ENCODE measurements at places on chromosomes 2 and 18.

DNA sequence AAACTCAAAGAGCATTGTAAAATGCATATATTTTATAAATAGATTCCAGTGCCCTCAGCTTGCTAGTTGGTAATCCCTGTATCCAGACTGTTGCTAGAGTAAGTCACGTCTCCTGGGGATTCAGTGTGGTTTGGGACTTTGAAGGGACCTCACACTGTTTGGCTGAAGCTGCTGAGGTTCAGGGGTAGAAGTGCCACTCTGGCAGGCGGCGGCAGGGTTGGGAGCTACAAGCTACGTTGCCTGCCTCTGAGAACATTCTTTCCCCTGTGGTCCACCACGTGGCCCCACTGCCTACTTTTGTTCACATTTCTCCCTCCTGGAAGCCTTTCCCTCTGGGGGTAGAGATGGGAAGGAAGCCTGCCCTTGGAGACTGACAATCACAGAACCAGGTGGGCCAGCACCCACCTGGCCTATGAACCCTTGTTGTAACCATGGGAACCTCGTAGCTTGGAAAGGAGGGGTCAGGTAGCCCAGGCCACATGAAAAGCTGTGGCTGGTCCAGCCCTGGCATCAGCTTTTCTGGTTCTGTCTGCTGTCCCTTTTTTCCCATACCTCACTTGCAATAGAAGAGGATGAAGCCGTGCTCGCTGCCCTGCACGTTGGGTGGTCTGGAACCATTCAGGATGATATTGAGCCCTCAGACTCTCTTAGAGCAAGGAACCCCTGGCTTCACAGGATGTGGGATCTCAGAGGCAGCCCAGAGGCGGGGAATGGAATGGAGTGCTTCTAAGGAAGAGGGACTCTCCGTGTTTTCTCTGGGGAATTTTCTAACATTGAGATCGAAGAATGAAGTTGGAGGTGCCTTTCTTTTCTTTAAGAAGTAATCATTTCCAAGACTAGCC is 2.9 kb downstream of the RNF144A start:
- no peak for DNase-seq

DNA sequence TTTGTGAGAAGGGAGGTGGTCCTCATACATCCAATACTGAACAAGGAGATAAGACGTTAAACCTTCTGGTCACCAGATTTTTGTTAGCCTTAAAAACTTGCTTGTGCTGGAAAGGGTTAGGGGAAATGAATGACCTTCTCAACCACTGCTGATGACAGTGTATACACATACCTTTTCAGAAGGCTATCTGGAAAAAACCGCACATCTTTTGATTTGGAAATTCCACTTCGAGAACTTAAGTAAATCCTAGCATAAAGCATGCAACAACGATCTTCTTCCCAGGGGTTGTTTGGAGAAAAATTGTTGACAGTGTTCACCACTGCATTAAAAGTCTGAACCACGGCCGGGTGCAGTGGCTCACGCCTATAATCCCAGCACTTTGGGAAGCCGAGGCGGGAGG is 7.6 kb downstream of the YWHAQ start:
- DNase-seq: no peak

GRCh38 chr2:54052825-54053718 is 62.3 kb upstream of the ACYP2 start:
- DNase-seq: peak; percentile 28

GRCh38 chr2:119735565-119735964 is 24.2 kb upstream of the PTPN4 start:
- no peak for DNase-seq

DNA sequence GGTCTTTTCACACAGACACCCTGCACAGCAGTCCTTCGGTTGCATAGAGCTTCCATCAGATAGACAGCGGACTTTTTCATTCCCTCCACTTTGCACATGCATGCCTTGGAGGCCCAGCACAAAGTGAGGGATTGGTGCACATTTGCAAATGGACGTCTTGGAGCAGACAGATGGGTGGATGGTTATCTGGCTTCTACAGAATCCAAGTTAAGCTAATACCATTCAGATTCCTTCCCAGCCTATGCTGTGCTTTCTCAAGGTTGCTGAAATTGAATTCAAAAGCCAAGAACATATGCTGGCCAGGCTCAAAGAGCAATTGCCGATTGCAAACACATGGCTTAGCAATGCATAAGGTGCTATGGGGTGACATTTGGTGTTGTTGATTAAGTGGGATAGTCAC is 186.4 kb downstream of the VAPA start:
- no peak for DNase-seq

DNA sequence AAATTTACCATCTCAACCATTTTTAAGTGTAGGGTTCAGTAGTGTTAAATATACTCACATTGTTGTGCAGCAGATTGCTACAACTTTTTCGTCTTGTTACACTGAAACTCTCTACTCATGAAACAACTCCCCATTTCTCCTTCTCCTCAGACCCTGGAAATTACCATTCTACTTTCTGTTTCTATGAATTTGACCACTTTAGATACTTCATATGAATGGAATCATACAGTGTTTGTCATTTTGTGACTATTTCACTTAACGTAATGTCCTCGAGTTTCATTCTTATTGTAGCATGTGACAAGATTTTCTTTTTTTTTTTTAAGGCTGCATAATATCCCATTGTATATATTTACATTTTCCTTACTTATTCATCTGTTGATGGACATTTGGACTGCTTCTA is 203.8 kb downstream of the PLCL1 start:
- DNase-seq: no peak

DNA sequence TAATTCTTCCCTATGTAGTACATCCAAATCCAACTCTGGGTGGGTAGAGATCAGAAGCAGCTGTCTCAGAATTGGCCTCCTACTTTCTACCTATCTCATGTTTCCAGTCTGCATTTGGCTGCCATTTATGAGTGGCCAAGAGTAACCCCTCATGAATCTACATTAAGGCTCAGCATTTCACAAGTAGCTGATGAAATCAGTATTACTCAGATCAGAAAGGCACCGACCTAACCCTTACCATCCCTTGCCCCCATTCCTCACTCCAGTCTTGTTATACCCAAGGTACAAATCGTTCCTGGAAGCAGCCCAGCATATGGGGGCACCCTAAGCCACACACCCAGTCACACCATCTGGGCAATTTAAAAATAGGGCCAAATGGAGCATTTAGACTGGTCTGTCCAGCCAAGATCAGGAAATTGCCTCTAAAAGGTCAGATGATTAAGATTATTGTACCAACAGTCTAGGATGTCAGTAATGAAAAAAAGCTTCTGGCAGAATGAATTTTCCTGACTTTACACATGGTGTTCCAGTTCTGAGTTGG is 37.1 kb downstream of the CD28 start:
- DNase-seq: no peak

DNA sequence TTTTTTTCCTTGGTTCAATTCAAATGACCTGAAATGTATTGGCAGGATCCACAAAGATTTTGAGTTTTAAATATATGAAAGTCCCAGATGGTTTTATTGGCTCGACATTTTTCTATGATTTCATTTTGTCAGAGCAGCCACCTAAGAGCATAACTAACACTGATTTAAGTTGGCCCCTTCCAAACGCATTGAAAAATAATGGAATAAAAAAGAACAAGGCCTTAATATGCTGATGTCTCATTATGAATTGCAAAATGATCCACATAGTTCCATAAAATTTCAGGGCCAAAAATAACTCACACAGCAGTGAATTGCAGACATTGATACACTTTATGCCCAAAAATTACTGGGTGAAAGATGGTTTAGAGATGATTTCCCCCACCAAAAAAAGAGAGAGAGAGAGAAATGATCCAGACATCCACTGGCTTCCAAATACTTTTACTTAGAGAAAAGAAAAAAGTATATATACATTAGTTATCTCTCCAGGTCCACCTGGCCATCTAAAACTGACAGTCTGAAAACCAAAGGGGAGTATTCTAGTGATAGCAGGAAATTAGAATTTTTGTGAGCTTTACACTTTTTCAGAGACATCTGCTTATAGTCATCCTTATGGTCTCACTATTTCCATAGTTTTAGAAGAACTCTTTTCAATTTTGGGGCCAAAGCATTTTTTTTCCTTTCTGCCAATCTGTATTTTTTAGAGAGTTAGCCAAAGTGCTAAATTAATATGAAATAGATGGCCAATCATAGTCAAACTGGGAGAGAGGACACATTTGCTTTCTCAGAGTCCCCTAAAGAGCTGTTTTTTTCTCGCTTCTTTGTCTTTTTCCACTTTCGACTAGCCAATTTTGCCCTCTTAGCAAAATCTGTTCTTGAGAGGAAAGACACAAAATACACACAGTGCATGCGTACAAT is 213.5 kb upstream of the RND3 start:
- DNase-seq: no peak

- no peak for DNase-seq
Measured at GRCh38 chr18:21865043-21865442, 124.5 kb downstream of the MIB1 start.

GRCh38 chr18:6724331-6724730 is 5.2 kb upstream of the ARHGAP28 start:
- DNase-seq: no peak

GRCh38 chr2:127065940-127066318 is 41.0 kb downstream of the BIN1 start:
- DNase-seq: no peak

DNA sequence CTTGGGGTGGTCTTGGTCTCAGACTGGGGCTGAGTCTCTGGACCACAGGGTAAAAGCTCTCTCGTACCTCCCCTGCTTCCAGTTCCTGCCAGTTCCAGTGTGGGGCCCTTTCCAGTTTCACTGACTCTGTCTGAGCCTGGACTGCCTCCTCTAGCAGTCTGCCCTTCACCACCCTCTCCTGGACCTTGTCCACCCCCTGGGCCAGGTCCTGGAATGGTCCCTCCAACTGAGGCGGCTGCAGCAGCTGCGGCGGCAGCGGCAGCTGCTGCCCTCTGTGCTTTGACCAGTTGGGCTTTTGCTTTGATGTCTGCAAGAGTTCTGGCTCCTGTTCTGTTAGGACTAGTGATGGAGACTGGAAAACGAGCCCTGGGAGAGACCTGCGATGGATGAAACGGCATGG is 70.7 kb upstream of the DTNB start:
- DNase-seq: no peak

DNA sequence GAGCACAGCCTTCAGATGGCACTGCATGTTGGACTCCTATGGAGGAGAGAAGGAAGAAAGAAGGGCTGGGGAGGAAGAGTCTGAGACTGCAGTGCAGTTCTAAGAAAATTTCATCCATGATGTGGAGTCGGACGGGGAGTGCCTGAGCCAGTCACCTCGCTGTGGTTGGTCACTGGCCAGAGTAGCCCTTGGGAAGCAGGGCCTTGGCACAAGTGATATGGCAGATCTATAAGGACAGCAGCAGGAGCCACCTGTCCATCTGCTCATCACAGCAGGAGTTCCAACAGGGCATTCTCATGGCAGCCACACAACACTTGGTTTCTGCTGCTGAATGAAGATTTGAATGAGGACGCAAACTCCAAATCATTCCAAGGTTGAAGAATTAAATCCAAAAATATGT is 314.8 kb downstream of the CYP26B1 start:
- no peak for DNase-seq

DNA sequence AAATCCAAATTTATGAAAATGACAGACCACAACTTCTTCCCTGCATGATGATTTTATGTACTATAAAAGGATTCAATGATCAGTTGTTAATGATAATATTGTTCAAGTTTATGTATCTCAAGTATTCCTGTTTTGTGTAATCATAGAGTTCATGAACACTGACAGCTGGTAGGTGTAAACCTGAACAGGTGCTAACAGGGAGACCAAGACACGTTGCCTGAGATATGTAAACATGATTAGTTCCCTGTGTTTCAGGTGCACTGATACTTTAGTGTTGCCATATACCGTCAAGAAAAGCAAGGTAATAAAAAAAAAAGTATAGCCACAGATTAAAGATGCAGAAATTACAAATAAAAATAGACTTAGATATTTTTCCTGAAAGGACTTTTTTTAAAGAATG is 131.8 kb downstream of the BAZ2B start:
- no peak for DNase-seq

DNA sequence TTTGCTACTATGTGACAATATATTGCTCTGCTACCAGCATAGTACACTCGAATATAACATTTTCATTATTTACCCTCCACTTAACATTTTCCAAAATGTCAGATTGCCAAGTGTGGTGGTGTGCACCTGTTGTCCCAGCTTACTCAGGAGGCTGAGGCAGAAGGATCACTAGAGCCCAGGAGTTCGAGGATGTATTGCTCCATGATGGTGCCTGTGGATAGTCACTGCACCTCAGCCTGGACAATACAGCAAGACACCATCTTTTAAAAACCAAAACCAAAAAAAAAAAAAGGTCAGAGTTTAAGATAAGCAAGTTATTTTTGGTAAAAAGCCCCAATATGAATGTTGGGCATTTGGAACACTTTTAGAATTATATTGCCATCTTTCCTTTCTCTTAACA is 75.2 kb upstream of the EPB41L5 start:
- no peak for DNase-seq

GRCh38 chr2:59073286-59073685 is 832.2 kb upstream of the FANCL start:
- no peak for DNase-seq
